ENCODE measurements at places on chromosomes 4 and X.

GRCh38 chrX:24479924-24480323, 14.8 kb downstream of the PDK3 start:
- DNase-seq: no peak

- DNase-seq: no peak
Observed at GRCh38 chr4:43607827-43608461, 715.4 kb downstream of the GRXCR1 start.

- DNase-seq: no peak
Observed at GRCh38 chrX:125627676-125628075, 308.0 kb downstream of the TEX13C start.

- DNase-seq: no peak
Observed at GRCh38 chr4:54645830-54646229, 11.9 kb upstream of the KIT start.

DNA sequence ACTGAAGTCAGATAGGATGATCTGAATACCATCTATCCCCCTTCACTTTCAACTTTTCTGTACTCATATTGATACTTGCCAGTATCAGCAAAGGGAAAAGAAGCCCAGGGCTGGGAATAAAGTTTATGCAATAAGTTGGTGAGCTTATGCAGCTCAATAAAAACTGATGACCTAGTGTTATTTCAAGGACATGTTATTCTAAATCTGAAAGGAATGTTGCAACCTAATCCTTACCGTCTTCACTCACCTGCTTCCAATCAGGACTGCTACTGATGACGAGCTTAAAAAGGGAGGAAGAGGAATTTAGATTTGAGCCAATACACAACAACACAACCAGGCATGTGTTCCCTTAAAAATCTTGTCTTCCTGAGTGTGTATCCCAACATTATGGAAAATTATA, 419.9 kb downstream of the SPRY1 start:
- DNase-seq: no peak

GRCh38 chrX:97326456-97326855, 442.7 kb downstream of the RPA4 start:
- no peak for DNase-seq

GRCh38 chrX:154484255-154485149, 1.9 kb downstream of the UBL4A start:
- no peak for DNase-seq

GRCh38 chr4:28545986-28546385, 1685.3 kb downstream of the STIM2 start:
- DNase-seq: no peak

DNA sequence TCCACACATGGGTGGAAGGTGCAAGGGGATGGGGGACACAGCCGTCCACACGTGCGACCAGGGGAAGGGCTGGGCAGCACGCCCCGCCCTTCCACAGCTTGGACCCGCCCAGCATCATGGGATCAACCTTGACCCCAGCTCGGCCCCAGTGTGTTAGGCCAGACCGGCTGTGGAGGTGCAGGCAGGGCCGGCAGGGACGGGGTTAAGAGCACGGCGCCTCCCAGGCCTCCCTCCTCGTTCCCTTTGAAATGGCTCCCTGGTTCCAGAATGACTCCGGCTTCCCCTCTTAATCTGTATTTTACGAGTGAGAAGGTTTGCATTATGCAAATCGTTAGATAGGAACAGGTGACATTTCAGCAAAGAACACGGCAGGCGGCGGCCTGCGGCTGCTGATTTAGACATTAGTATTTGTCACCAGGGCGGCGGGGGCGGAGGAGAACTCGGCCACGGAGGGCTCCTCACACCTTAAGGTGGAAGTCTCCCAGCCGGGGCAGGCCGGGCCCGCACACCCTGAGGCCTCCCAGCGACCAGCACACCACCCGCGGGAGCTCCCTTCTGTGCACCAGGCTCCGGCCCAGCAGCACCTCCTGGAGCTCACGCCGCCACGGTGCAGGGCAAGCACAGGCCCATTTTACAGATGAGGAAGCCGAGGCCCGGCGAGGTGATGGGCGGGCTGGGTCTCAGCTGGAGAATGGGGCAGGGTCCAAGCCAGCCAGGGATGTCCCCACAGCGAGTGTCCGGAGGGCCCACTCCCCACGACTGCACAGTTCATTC, 116.1 kb downstream of the FAM53A start:
- no peak for DNase-seq

GRCh38 chr4:120865985-120866384, 56.5 kb downstream of the PRDM5 start:
- DNase-seq: no peak

DNA sequence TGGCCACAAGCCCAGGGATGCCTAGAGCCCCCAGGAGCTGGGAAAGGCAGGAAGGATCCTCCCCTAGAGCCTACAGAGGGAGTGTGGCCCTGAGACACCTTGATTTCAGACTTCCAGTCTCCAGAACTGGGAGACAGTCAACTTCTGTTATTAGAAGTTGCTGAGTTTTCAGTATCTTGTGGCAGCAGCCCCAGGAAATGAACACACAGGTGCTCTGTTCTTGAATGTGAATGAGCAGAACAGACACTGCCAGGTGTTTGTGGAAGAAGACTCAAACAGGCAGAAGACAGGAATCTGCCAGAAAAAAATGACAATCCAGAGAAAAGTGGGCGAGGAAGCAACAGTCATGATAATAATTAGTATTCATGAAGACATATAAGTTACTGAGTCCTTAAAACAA, 64.5 kb upstream of the STS start:
- no peak for DNase-seq

Data from NCI-H1930 (cell line).